Keratinocyte (primary cell): ENCODE measurements at places on chromosomes 7 and 10.

DNA sequence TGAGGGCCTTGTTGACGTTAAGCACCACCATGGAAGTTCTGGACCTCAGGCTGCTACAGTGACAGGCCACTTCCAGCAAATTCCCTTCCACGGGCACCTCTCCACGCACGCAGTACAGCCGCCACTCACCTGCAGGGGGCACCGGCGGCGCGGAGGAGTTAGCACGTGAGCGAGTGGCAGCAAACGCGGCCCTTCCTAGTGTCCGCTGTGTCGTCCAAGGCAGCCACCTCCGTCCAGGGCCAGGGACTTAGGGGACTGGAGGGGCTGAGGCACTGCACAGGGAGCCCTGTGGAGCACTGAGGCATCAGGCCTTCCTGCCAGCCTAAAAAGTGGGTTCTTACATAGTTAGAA is 164.4 kb downstream of the SVIL start:
- DNase-seq: no peak

GRCh38 chr7:7703427-7703826 is 15.0 kb downstream of the RPA3 start:
- no peak for DNase-seq

GRCh38 chr7:126026421-126027088 is 1096.9 kb upstream of the POT1 start:
- no peak for DNase-seq

GRCh38 chr7:28686418-28686800 is 271.7 kb downstream of the TRIL start:
- no peak for DNase-seq

DNA sequence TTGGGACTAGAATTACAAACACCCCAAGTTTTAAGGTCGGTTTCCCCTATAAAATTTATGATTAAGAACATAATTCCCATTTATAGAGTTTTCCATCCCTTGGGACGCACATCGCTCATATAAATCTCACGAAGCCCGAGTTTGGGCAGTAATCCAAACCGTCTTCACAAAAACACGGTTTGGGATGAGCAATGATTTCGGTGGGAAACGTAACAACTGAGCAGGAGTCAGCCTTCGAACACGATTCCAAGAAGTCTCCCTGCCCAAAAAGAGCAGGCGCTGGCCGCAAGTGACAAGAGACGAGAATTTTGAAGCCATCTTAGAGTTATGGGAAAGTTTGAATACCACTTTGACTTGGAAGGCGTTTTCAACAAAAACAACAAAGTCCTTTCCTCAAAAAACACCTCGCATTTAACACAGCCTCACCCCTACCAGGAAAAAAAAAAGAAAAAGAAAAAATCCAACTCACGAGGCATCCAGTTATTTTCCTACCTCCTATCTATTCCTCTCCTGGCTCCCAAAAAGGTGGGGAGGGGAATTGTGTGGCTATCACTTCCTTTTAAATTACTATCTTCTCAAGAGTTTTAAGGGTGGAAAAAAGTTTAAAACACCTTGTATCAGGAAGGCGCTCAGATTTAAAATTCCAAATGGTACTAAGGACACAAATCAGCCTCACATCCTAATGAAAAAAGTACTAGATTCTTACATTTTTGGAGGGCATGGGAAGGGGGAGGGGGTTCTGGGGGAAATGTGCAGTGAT is 1.6 kb downstream of the SEPHS1 start:
- DNase-seq: no peak

GRCh38 chr7:8436965-8437364 is 3.6 kb downstream of the NXPH1 start:
- DNase-seq: no peak

GRCh38 chr10:4639960-4640359 is 186.0 kb upstream of the AKR1E2 start:
- DNase-seq: no peak

- DNase-seq: no peak
Measured at GRCh38 chr10:123569436-123570035, 96.6 kb upstream of the GPR26 start.

GRCh38 chr7:64878684-64879083 is 24.4 kb upstream of the ZNF273 start:
- no peak for DNase-seq

DNA sequence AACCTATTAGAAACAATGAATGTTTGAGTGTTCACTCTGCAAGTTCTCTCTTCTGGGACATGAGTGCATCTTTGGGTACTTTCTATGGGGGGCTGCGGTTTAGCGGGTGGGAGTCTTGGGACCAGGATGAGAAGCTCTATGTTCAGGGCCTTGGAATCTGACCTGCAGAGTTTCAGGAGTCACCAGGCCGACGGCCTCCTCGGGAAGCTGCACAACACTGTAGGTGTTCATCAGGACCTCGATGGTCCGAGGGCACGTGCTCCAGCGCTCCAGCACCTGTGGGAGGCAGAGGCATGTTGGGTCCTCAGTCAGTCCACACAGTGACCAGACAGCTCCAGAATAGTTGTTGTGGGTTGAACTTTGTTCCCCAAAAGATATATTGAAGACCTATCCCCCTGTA is 8.9 kb upstream of the GBX1 start:
- no peak for DNase-seq

DNA sequence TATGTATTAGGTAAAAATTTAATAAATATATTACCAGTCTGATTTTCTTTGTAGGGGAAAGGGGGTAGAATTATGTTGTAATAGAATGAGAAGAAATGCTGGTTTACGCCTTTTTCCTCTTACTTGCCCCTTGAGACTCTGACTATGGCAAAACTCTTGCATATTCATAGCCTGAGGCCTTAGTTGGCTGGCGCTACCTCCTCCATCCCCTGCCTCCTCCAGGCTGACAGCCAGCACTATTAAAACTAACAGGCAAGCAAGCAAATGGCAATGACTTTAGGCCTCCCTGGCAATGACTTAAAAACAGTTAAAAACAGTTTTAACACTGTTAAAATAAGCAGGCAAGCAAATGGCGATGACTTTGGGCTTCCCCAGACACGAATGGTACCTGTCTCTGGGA is 14.4 kb downstream of the PKD2L1 start:
- no peak for DNase-seq

DNA sequence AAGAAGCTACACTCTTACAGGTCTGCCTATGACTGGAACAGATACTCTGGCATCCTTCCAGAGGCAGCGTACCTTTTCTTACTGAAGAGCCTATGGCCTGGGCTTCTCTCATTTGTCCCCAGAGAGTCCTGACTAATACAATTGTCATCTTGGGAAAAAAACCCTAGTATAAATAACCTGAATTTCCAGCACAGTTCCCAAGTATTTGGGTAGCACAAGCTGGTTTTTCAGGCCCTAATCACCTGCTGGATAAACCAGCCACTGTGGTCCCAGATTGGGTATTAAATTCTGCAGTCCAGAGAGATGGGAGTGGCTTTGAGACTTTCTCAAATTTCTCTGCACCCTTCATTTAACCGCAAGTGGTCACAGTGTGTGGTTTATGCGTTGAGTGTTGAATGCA is 186.8 kb upstream of the NEBL start:
- no peak for DNase-seq

DNA sequence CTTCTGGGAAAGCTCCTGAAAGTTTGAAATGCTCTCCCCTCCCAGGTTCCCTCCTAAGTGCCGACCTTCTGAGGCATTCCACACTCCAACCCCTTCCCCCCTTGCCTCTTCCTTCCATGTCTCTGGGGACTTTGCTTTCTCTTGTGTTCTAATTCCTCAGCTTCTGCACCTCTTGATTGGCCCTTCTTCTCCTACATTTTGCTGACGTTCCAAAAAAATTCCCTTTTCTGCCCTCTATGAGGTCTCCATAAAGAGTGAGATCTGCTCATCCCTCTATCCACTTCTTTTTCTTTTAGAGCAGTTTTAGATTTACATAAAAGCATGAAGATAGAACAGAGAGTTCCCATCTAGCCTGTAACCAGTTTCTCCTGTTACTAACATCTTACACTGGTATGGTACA is 22.3 kb downstream of the FOXI2 start:
- no peak for DNase-seq

GRCh38 chr10:7561216-7561893 is 105.4 kb downstream of the ITIH5 start:
- DNase-seq: no peak

DNA sequence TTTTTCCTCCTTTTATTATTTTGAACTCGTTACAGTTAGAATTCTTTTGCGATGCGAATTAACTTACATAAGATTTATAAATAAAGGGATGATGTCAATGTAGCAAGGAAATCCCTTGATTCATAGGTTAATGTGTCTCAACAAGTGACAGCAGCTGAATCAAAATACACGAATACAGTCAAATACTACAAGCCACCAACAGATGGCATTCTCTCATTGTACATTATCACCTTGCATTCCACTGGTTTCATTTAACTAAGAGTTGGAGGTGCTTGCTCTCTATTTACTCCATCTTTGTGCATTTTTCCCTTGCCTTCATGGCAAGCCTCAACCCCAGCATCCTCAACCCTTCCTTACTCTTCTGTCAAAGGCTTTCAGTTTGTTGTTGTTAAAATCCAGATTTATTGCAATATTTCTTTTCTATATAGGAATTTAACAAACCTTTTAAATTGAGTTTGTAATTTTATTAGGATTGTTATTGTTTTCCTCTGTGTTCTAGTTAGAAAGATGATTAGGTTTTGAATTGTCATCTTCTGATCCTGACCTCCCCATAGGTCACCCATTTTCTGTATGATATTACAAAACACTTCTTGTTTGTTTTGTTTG is 78.3 kb downstream of the SLC25A40 start:
- no peak for DNase-seq

- DNase-seq: no peak
Measured at GRCh38 chr10:43861966-43862751, 213.5 kb upstream of the ZNF32 start.

GRCh38 chr7:34190299-34190698 is 285.0 kb downstream of the BMPER start:
- no peak for DNase-seq

DNA sequence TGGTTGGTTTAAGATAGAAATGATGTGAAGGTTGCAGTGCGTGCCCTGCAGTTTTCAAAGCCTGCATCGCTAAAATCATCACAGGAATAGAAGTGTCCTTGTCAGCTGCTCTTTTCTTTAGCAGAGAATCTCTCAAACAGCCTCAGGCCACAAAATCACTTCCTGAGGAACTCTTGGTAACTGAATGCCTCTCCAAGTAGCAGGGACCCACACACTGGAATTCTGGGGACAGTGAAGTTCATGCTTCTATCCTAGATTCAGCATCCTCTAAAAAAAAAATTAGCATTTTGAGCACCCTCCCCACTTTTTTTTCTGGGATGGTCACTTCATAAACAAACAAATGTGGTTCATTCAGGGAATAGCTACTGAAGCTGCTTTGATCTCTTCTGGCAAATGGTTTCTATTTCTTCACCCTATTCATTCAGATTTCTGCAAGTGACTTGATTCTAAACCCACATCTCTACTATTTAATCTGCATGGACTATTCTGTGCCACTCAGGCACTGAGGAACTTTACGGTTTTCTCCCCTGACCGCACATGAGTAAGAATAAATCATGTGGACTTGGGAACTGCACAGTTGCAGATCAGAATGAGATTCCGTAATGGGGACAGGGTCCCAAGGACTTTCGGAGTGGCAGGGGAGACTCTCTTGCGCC is 306.9 kb downstream of the FRMD4A start:
- DNase-seq: no peak

- DNase-seq: no peak
Measured at GRCh38 chr7:76016191-76016947, 22.0 kb upstream of the TMEM120A start.

DNA sequence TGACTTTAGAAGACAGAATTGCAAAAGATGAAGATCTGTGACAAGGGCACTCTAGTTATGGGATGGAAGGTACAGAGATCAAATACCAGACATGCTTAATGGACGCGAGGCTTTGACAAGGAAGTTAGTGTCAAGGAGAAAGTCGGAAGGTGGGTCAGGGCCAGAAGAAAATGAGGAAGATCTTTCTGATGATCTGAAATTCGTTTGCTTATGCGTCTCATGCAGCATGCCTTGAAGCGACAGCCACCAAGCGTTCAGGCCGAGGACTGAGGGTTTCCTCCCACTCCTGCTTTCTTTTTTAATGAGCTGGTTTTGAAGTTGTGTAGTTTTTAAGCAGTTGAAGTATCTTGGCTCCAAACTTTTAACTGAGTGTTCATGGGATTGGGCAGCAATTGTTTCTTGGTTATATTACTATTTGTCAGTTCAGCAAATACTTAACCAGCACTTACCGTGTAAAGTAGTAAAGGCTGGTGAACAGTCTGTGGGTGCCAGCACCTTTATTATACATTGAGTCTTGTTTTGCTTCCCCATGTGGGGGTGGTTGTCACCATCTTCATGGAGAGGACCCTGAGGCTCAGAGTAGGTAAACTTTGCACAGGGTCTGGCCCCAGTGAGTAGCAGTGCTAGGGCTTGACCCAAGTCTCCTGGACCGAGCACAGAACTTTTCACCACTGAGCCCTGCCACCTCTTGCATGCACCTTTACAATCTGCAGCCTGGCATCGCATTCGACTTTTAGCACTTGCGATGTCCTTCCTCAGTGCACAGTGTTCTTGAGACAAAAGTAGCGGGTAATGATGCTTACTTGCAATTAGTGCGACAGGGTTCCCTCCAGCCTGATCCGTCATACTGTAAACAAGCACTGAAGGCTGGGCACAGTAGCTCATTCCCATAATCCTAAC is 14.3 kb upstream of the BHLHA15 start:
- DNase-seq: no peak

GRCh38 chr10:104835422-104835821 is 194.3 kb downstream of the SORCS3 start:
- DNase-seq: no peak

DNA sequence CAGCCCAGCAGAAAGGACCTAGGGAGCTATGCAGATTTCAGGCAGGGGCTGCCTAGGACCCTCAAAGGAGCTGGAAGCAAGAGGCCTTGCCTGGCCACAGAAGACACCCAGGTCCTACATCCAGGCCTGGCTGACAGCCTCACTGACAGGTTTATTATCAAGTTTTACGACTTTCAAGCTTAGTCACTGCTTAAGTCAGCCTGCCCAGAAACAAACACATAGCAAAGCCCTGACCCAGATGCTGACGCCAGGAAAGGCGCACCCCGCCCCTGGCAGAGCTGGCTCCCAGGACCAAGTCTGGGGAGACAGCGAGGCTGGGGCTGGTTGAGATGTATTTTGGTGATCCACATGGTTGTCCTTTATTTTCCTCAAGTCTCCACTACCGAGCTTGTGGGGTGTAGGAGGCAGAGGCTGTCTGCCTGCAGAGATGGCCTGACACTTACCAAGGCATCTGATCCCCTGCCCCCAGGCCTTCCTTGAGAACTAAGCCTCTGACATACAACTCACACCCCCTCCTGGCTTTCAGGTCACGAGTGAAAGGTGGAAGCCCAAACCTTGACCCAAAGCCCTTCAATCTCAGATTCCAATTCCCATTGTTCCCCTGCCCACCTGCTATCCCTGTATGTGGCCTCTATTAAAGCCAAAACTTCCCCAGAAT is 80.7 kb upstream of the EMX2 start:
- peak; percentile 63 for DNase-seq

DNA sequence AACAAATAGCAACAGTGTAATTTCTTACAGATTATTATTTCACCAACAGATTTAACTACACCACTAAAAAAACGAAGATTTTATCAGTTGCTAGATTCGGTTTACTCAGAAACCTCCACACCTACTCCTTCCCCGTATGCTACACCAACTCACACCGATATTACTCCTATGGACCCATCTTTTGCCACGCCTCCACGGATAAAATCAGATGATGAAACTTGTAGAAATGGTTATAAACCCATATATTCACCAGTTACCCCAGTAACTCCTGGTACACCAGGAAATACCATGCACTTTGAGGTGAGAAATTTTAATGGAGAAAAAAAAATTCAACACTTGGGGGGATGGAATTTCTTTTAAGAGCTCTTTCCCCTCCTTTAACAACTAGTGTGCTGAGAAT is 92.5 kb downstream of the KMT2E start:
- DNase-seq: no peak
